ENCODE measurements at places on chromosomes 12 and 14. TPM values are rescaled to one million over a fixed set of nuclear protein-coding genes. Genes with fewer than 3 reads are reported as not detected.

The CMKLR1 gene
- total RNA-seq = 5.7 TPM

DNA sequence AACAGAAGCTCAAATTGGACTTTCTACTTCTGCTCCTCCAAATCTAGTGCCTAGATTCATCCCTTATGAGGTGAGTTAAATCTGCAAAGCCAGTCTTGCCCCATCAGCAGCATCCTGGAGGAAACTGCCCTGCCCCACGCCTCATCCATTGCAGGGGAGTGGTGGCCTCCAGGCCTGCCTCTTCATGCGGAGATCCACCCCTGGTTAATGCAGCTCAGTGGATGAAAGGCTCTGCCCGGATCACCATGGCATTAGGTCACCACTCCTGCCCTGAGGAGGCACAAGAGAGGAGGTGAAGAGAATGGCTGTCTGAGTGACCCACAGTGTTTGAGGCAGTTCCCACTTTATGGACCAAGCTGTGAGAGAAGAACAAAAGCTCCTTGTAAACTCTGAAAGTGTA is 218.1 kb downstream of the C12orf75 start:
- DNase-seq = no peak
- H3K36me3 ChIP-seq = no peaks in the 10 kb centered on the region
- H3K4me1 ChIP-seq = no peaks in the 10 kb centered on the region

DNA sequence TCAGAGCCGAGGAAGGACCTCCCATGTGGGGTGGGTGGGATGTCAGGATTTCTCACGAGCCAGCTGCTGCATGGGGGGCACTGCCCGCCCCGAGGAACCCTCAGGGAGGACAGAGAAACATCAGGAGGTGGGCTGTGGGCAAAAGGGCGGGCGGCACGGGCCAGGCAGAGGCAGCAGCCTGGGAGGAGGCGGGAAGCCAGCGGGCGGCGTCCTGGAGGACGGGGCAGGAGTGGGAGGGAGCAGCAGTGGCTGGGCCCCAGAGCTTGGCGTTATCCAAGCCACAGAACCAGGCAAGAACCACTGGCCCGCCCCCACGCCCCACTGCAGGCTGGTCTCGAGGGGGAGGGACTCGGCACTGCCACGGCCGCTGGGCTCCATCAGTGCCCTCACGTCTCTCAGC is 2.4 kb downstream of the C14orf180 start:
- no peaks in the 10 kb centered on the region for H3K27me3 ChIP-seq
- H3K4me1 ChIP-seq = peaks cover 57% of the 10 kb centered on the region
- no peak for DNase-seq

DNA sequence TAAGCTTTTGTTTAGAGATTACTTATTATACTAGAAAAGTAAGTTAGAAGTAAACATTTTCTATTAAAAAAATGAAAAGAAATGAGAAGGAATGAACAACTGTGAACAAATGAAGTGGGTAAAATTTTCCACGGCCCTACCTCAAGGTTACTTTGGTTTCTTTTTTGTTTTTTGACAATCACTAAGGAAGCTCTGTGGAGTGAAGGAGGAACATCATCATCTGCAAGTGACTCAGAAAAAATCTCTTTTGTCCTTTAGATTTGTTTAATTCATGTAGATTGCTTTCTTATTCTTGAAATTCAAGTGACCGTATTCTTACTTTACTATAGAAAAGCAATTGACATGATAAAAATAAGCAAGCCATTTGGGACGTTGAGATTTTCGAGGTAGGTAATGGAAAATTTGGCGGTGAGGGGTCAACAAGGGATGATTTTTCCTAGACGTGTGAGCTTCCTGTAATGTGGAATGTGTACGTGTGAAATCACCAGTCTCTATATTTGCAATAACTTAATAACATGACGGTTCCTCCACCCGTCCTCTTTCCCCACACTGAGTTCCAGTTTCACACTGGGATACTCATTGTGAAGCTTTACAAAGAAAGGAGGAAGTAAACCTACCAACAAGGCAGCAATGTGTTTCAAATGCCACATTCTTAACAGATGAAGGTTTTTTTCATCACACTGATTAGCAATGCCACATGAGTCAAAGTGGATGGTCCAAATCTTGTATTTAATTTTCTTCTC is 62.3 kb upstream of the EGLN3 start:
- no peaks in the 10 kb centered on the region for H3K27me3 ChIP-seq
- peak; percentile 9 for DNase-seq
- H3K27ac ChIP-seq = no peak overlapping the region
- no peaks in the 10 kb centered on the region for H3K4me1 ChIP-seq

- H3K4me3 ChIP-seq = no peak overlapping the region
- H3K27me3 ChIP-seq = no peaks in the 10 kb centered on the region
- DNase-seq = no peak
- H3K4me1 ChIP-seq = peaks cover 29% of the 10 kb centered on the region
Observed at GRCh38 chr12:27623645-27624044, 72.6 kb upstream of the REP15 start.
